ENCODE measurements at places on chromosomes 13 and 19.

- no peak for DNase-seq
Observed at GRCh38 chr13:60431108-60431700, 34.2 kb downstream of the TDRD3 start.

DNA sequence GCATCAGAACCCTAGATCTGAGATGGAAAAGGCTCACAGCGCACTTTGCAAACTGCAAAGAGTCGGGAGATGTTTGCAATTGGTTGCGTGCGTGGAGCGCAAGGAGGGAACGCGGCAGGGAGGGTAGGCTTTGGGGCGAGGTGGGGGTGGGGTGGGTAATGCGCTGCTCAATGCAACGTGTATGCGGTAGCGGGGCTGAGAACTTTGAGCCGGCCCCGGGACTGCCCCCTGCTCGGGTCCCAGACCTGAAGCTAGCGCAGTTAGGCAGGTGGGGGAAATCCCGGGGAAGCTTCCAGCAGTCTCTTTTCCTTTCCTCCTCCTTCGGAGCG lies 971 bp downstream of the FOSB start:
- no peak for DNase-seq

- DNase-seq, result peak; percentile 89
Observed at GRCh38 chr19:38949580-38950367, 19.0 kb downstream of the MRPS12 start.

- DNase-seq, result no peak
Observed at GRCh38 chr19:12774588-12775555, at the start of gene HOOK2. TSS of gene HOOK2 (minus strand) at chr19:12775552. CDS start at chr19:12775449, 103 bp downstream.

- no peak for DNase-seq
Observed at GRCh38 chr19:6101991-6102390, 8.3 kb downstream of the RFX2 start.

DNA sequence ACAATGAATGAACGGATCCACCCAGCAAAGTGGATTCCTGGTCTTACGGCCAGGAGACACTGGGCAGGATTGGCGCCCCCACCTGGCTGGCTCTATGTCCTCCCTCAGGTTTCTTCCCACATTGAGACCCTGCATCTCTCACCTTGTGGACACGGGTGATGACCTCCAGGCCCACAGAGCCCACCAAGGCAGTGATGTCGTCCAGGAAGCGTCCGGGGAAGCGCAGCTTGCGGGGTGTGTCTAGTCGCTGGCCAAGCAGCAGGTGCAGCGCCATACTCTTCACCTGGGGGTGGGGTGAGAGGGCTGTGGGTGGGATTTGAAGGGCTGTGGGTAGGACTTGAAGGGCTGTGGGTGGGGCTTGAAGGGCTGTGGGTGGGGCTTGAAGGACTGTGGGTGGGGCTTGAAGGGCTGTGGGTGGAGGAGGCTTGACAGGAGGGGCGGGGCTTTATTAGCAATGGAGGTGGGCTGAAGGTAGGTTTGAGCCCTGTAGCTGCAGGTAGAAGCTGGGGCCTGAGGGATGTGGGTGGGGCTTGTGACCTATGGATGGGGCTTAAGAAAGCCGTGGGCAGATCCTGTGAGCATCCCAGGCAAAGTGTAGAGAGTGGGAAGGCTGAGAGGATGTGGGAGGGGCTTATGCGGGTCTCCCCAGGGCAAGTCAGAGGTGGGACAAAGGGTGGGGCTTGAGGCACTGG lies 12.1 kb upstream of the ANGPTL8 start:
- no peak for DNase-seq

GRCh38 chr19:45049073-45049736 lies 10.4 kb downstream of the CLASRP start:
- no peak for DNase-seq

GRCh38 chr13:67821606-67822005 lies 591.5 kb upstream of the PCDH9 start:
- no peak for DNase-seq

- no peak for DNase-seq
Observed at GRCh38 chr13:81800433-81800832, 1459.5 kb upstream of the SPRY2 start.

GRCh38 chr13:83085186-83085900 lies 796.9 kb downstream of the SLITRK1 start:
- no peak for DNase-seq

- DNase-seq, result peak; percentile 68
Observed at GRCh38 chr19:2083174-2083854, 12.8 kb downstream of the MOB3A start.

- no peak for DNase-seq
Observed at GRCh38 chr13:29266261-29266660, 329.2 kb downstream of the SLC7A1 start.

DNA sequence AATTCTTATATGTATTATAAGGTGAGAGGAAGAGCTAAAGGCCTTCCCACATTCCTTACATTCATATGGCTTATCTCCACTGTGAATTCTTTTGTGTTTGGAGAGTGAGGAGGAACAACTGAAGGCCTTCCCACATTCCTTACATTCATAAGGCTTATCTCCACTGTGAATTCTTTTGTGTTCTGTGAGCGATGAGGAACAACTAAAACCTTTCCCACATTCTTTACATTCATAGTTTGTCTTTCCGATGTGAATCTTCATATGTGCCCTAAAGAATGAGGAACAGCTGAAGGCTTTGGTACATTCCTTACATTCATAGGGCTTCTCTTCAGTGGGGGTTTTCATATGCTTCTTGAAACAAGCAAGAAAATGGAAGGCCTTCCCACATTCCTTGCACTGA lies 13.3 kb downstream of the ZNF699 start:
- no peak for DNase-seq

GRCh38 chr13:84730376-84730775 lies 848.1 kb upstream of the SLITRK1 start:
- DNase-seq, result no peak

- no peak for DNase-seq
Observed at GRCh38 chr13:48592688-48593049, 59.8 kb upstream of the RCBTB2 start.

DNA sequence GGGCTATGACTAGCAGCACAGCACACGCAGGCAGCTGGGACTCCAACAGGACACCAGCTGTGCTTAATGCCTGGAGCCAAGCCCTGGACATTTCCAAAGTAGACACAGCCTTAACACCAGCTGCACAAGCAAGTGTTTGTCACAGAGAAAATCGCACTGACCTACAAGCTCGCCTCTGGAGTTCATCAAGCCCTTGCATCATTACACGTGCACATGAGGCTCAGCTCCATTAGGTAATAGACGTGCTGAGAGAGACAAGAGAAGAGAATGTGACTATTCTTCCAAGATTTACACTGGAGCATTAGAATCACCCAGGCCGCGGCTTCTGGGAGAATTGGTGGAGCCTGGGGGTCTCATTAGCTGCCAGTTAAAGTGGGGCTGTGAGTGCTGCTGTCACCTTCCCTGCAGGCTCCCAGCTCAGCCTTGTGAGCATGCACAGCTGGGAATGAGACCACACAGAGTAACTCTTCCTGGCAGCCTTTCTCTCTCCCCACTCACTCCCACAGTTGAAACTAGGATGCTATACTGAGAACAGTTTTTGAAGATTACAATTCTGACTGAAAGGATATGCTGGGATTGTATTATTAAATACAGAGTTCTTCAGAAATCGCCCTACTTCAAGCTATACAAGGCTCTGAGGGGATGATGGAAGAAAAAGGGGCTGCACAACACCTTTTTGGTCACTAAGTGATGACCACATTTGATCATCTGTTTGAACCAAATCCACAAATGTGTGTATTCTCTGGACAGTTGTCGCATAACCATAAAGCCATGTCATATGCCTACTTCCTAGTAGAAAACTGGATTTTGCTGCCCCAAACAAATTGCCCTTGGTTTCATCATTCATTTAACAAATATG lies 10.5 kb downstream of the STOML3 start:
- no peak for DNase-seq

GRCh38 chr19:6596621-6597020 lies 5.7 kb upstream of the CD70 start:
- no peak for DNase-seq

DNA sequence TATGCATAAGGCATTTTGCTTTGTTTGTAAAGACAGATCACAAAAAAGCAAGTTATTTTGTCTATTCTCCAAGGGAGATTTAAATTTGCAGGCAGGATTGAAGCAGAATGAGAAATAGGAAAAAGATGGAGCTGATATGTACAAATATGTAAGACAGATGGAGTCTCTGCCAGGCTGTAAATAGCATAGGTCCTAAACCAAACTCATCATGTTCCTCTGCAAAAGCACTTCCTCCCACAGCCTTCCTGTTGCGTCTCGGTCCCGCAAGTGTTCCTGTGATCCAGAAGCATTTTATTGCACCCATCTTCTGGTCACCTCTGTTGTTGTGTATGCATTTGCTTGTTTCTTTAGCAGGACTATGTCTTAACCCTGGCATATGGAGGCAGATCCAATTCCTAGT lies 95.7 kb upstream of the CLDN10 start:
- DNase-seq, result no peak

DNA sequence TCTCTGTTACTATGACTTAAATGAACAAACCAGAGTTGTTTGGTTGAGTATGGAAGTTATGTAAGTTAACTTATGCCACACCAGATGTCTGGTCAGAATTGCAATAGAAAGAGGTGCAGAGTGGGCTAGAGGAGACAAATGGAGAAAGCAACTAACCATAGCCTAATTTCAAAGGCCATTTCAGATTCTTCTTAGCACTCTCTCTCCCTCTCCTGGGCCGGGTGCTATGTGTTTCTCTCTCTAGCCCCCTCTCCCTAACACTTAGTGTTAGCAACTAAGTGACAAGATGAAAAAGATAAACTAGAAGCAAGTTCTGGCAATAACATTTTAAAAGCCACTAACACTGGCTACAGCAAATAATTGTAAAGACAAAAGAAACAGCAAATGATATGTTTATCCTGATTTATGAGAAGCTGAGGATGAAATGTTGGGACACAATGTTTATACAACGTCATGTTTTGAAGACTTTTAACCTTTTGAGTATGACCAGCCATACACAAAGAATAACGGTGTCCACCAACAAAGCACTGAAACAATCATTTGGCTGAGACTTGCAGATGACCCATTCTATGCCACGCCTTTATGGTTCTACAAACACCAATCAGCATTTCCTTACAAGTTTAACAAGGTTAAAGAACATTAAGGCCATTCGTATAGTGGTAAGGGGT lies 18.6 kb downstream of the SERPINE3 start:
- DNase-seq, result no peak

GRCh38 chr13:112325920-112326645 lies 50.1 kb upstream of the SPACA7 start:
- DNase-seq, result no peak

- DNase-seq, result no peak
Observed at GRCh38 chr13:110289174-110289573, 17.8 kb downstream of the COL4A1 start.

DNA sequence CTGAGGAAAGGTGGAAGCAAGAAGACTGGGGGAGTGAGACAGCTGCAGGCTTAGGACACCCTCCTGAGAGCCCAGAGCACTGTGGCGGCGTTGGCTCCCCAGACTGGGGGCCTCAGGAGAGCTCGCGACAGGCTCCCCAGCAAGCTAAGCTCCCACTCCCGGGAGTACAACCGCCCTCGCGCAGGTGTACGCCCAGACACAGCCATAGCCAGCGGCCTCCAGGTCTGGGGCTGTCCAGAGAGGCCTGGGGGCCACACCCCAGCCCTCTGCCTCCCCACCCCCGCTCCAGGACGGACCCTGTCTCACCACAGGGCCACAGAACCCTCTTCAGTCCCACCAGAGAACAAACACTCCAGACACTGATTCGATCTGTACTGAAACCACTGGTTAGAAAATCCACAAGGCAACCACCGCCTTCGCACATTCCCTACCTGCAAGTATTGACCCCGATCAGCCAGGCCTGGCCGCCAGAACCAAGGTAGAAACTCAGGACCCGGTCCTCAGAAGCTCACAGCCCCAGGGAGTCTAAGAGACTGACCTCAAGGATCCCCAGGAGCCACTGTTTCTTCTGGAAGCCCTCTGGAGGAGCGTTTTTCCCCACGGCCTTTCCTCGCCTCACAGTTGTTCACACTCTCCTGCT lies 16.3 kb downstream of the ZIC5 start:
- no peak for DNase-seq

- DNase-seq, result no peak
Observed at GRCh38 chr19:39813264-39813993, 20.5 kb downstream of the DYRK1B start.

- no peak for DNase-seq
Observed at GRCh38 chr13:37484056-37484455, 114.5 kb downstream of the POSTN start.

GRCh38 chr19:3693025-3693925 lies 7.0 kb downstream of the PIP5K1C start:
- no peak for DNase-seq

DNA sequence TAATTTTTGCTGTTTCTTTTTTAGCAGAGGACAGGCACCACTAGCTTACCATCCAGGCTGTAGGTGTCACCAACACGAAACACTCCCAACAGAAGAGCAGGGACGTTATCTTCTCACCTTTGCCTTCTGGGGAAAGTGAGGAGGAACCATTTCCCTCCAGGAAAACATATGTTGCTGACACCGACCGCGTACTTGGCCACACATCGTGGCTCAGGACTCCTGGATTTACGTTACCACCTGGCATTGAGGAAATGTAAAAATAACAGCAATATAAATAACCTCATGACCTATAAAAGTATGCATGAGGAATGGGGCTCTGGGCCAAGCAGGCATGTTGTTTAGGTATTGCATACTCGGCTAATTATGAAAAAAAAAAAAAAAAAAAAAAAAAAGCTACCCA lies 525.1 kb downstream of the MYO16 start:
- no peak for DNase-seq

- DNase-seq, result no peak
Observed at GRCh38 chr13:45331692-45332035, 9.3 kb downstream of the TPT1 start.

DNA sequence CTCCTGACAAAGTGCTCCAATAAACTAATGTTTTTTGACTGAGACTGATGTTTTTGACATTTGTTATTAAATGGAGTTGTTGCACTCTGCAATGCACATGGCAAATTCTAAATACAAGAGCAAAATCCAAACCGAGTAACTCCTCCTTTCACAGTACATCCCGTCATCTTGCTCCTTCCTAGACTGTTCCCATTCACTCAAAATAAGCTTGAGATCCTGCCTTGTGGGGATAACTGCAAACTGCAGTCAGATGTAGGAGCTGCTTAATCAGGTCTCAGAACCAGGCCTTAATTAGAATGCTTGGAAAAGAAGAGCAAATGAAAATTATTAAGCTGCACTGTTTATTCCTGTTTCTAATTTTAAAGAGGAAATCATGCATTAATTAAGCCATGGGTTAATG lies 134.8 kb upstream of the SPRY2 start:
- no peak for DNase-seq

DNA sequence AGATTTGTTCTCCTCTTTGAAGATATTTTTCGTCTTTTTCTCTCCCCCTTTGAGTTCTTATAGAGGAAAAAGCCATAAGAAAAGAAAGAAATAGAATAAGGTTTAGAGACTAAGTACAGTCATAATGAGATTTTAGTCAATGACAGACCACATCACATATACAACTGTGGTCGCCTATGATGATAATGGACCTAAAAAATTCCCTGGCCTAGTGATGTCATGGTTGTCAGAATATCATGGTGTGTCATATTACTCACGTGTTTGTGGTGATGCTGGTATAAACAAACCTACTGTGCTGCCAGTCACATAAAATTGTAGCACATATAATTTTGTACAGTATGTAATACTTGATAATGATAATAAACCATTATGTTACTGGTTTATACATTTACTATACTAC lies 1096.1 kb downstream of the OLFM4 start:
- DNase-seq, result no peak

- DNase-seq, result peak; percentile 79
Observed at GRCh38 chr19:50368649-50369570, 3.5 kb upstream of the NAPSA start.
